ENCODE measurements at places on chromosomes 6 and 20. TPM values are rescaled to one million over a fixed set of nuclear protein-coding genes. Genes with fewer than 3 reads are reported as not detected.

- no peak for DNase-seq
Measured at GRCh38 chr20:62642666-62643520, 590 bp downstream of the SLCO4A1 start.

GRCh38 chr6:132569170-132569569, 952 bp upstream of the TAAR6 start:
- DNase-seq: no peak

DNA sequence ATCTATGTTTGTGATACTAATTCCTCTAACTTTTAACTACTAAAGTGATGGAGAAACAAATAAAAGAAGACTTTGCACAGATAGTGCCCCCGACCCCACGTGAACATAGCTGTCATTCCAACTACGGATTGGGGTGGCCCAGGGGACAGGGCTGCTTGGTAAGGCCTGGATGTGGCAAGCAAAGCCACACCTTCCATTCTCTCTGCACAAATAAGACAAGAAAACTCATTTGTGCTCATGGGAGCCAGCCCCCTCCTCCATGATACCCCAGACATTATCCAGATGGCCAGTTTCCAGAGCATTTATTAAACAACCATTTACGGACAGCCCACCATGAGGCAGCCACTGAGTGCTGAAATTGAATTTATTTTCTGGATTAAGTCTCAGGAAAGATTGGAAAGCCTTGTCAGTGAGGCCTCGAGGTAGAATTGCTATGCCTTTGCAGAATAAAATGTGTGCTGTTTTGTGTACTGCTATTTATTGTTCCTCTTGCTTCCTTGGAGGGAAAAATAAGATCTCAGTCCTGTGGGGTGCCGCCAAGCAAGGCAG, 151.2 kb downstream of the UNC5CL start:
- DNase-seq: no peak

DNA sequence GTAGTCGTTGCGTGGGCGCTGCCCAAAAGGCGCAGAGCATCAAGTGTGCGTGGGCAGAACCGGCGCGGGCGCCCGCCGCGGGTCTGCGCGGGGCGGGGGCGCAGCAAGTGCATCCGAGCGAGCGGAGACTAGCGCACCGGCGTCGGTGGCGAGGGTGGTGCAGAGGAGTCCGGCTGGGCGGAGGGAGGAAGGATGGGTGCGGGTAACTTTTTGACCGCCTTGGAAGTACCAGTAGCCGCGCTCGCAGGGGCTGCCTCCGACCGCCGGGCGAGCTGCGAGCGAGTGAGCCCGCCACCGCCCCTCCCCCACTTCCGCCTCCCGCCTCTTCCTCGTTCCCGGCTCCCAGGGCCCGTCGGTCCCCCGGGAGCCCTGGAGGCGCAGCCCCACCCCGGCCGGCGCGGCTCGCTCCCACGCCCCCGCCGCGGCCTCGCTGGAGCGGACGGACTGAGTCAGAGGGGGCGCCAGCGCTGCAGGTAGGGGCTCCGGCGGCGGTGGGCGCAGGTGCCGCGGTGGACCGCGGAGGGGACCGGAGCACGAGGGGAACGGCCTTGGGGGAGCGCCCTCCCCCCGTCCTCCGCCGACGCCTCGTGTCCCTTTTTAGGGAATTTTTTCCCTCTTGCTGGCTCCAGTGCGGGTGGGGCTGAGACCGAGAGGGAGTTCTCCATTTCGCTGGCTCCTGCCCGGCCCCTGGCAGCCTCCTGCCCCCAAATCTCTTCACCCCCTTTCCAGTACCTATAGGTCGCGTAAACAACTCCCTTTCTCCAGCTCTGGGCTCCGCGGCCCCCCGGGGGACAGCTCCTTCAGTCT, 1.6 kb upstream of the DBNDD2 start:
- DNase-seq: no peak

GRCh38 chr6:112946051-112946450, 598.9 kb downstream of the RFPL4B start:
- DNase-seq: no peak

- no peak for DNase-seq
Measured at GRCh38 chr6:27124252-27124657, 123.2 kb upstream of the PRSS16 start.

GRCh38 chr6:27863962-27864905, 48.0 kb downstream of the OR2B2 start:
- DNase-seq: no peak

The C6orf15 gene
- not detected for total RNA-seq
